ENCODE measurements at places on chromosomes 3 and 15. TPM values are rescaled to one million over a fixed set of nuclear protein-coding genes. Genes with fewer than 3 reads are reported as not detected.

Gene ROBO2
- total RNA-seq: 0.09 TPM

DNA sequence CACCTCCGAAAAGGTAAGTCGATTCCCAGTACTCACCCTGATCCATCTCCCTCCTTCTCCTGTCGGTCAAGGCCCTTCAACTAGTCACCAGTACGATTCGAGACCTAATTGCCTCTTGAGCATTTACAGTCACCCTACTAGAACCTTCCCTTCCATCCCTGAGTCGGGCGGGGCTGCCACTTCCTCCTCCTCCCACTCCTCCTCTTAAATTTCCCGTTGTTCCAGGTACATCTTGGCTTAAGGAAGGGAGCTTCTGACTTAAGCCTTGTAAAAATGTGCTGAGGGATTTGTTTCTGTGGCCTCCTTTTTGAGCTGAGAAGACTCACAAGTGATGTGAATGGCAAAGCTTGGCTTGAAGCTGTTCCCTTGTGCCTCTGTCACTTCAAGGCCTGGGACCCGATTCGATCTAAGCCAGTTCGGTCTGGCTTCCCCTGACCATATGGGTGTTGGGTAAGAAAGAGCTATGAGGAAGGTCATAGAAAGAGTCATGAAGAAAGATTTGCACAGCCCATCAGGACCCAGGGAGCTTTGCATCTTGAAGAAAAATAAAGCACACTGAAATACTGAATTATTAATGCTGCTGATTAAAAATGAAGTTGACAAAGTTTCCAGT is 28.1 kb downstream of the LCMT2 start:
- H3K36me3 ChIP-seq: no peaks in the 10 kb centered on the region
- H3K4me1 ChIP-seq: peaks cover 14% of the 10 kb centered on the region
- H3K4me3 ChIP-seq: no peak within 1 kb of the TSS
- H3K27ac ChIP-seq: no peak within 1 kb of the TSS

DNA sequence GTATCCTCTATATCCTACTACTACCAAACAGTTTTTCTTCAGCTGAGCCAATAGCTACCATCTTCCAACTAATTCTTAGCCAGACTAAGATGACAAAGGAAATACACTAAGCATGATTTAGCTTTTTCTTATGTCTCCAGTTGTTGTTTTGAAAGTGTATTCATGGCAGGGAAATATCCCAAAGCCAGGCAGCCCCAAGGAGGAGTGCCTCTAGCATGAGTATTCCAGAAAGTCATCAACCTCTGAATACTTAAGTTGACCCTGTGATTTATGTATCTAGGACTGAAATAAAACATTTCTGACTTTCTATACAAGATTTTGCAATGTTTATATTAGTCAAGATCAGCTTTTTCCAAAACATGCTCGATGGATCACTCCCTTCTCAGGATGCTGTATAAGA is 449.1 kb downstream of the IL5RA start:
- H3K4me1 ChIP-seq: no peaks in the 10 kb centered on the region
- H3K36me3 ChIP-seq: no peaks in the 10 kb centered on the region
- H3K27me3 ChIP-seq: no peaks in the 10 kb centered on the region
- no peak for DNase-seq

- no peak overlapping the region for H3K27ac ChIP-seq
- no peaks in the 10 kb centered on the region for H3K36me3 ChIP-seq
- no peaks in the 10 kb centered on the region for H3K4me1 ChIP-seq
- H3K4me3 ChIP-seq: no peak overlapping the region
- H3K27me3 ChIP-seq: no peaks in the 10 kb centered on the region
Measured at GRCh38 chr15:78853500-78853899, 19.2 kb upstream of the MORF4L1 start.
